NCI-H2227 treated with DMSO at 0.1 percent for 48 hours (cell line): ENCODE measurements at places on chromosomes 11 and 22.

DNA sequence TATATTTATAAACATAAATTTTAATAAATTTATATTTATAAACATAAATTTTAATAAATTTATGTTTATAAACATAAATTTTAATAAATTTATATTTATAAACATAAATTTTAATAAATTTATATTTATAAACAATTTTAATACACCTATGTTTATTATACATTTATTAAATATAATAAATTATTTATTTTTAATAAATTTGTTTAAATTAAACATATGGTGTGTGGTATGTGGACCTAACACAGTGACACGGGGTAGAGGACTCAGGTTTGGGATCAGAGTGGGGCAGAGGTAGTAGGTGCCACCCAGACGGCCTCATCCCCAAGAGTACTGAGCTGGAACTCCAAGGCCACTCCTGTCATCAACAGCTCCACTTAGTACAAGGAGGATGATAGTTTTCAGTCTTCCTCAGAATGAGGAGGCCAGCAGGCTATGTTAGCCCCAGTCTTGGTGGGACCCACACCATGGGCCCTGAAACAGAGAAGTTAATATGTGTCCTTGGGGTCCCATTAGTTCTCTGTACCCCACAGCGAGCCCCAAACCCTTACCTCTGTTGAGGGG is 46.7 kb upstream of the BID start:
- DNase-seq = no peak

DNA sequence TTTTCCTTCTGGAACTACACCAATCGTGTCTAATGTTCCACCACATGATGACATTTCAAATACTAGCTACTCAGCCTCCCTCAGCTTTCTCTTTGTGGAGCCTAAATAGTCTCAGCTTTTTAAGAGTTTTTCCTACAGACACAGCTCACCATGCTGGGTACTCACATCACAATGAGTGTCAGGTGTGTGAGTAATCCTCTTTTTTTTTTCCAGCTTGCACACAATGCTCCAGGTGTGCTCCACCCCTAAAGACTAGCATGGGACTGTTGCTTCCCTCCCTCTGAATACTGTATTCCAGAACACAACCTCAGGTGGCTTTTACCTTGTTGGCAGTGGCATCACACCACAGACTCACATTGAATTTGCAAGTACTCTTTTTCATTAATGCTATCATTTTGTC is 11.7 kb downstream of the BTG4 start:
- DNase-seq = no peak

GRCh38 chr11:32116668-32117067 is 25.8 kb downstream of the RCN1 start:
- no peak for DNase-seq

DNA sequence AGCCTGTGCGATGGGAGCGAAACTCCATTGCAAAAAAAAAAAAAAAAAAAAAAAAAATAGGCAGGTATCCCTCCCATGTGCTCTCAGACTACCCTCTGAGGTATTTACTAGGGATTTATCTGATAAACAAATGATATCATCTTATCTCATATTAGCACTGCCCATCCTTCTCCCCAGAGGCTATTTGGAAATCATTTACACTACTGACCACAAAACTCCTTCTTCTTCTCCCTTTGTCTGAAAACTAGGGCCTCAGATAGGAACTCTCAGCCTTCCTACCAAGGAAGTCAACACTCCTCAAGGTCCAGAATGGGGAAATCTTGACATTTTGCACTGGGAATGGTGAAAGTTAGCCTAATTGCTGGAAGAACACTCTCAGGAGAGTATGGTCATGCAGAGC is 46.4 kb downstream of the LARGE2 start:
- no peak for DNase-seq

DNA sequence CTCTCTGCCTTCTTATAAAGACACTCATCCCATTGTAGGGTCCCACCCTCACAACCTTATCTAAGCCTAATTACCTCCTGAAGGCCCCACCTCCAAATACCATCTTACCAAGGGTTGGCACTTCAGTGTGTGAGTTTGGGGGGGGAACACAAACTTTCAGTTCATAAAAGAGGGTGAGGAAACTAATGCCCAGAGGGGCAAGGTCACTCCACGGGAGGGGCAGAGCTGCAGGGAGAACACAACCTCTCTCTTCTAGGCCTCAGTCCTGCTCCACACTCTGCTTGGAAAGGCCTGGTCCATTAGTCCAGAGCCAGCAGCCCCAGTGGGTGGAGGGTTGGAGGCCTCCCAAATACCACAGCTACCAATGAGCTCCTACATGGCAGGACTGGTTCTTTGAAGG is 2.7 kb upstream of the BATF2 start:
- no peak for DNase-seq

- DNase-seq = no peak
Observed at GRCh38 chr22:29524442-29525191, 28.9 kb downstream of the THOC5 start.

- no peak for DNase-seq
Observed at GRCh38 chr11:67356387-67356863, 3.1 kb upstream of the POLD4 start.

- peak; percentile 52 for DNase-seq
Observed at GRCh38 chr22:50674606-50675552, 2.3 kb downstream of the SHANK3 start.

GRCh38 chr11:2510626-2511402 is 66.0 kb downstream of the KCNQ1 start:
- DNase-seq = no peak

DNA sequence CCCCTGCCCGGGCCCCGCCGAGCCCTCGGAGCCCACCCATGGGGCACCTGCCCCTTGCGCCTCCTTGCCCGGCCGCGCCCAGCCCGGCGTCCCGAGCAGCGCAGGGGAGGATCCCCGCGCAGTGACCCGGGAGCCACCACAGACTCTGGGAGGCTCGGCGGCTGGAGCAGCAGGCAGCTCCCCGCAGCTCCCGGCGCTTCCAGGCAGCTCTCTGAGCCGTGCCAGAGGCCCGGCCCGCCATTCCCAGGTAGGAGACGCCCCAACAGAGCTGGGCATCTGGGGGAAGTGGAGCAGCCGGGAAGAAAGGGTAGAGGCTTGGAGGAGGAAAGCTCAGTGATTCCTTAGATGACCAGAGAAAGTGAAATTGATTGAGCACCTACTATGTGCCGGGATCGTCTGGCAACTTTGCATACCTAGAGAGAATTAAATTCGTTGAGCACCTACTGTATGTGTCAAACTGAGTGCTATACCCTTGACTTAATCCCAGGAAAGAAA is 670 bp downstream of the RASD2 start:
- DNase-seq = no peak

DNA sequence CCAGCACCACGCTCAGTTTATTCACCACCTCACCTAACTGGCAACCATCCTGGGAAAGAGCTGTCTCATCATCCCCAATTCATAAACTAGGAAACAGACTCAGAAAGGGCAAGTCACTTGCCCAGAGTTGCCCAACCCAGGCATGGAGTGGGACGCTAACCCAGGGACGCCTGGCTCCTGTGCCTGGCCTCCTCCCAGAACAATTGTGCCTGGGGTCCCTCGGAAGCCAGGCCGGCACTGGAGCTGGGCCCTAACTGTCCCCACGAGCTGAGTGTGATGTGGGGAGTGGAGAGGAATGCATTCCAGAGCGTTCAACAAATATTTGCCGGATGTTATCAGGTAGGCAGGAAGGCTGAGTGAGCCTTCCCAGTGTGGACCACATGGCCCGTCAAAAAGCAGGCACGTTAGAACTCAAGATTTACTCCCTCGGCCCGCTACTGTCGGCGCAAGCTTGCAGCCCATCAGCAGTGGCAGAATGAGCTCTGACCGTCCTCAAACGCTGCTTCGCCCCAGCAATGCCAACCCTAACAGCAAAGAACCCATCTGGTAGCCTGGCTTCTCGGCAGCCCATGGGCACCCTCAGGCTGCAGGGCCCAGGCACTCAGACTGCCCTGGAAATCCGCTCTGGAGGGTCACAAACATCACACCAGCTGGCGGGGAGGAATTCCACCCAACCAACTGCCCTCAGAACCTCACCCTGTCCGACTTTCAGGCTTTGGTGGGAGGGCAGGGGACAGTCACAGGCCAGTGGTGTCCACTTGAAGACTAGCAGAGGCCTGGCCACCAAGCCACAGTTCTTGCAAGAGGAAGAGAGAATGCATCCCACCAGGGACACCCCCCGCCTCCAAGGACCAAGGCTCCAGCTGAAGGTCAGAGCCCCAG is 35.6 kb downstream of the MYH9 start:
- no peak for DNase-seq

- DNase-seq = no peak
Observed at GRCh38 chr11:78907636-78908035, 333.0 kb upstream of the NARS2 start.

- no peak for DNase-seq
Observed at GRCh38 chr11:12207384-12208150, 97.2 kb downstream of the MICAL2 start.

DNA sequence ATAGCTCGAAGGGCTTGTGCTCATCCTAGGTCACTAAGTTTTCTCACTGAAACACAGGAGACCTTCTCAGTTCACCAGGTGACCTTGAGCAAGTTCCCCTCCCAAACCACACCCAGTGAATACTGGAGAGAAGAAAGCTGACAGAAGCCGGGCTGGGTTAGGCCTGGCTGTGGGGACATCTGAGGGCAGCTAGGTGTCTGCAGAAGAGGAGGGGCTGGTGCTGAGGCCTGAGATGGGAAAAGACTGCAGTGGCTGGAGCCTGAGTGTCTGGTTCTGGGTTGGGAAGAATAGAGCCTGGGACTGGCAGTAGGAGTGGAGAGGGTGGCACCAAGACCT is 602 bp upstream of the INPP5J start:
- no peak for DNase-seq

GRCh38 chr11:78800096-78800690 is 225.5 kb upstream of the NARS2 start:
- DNase-seq = no peak

DNA sequence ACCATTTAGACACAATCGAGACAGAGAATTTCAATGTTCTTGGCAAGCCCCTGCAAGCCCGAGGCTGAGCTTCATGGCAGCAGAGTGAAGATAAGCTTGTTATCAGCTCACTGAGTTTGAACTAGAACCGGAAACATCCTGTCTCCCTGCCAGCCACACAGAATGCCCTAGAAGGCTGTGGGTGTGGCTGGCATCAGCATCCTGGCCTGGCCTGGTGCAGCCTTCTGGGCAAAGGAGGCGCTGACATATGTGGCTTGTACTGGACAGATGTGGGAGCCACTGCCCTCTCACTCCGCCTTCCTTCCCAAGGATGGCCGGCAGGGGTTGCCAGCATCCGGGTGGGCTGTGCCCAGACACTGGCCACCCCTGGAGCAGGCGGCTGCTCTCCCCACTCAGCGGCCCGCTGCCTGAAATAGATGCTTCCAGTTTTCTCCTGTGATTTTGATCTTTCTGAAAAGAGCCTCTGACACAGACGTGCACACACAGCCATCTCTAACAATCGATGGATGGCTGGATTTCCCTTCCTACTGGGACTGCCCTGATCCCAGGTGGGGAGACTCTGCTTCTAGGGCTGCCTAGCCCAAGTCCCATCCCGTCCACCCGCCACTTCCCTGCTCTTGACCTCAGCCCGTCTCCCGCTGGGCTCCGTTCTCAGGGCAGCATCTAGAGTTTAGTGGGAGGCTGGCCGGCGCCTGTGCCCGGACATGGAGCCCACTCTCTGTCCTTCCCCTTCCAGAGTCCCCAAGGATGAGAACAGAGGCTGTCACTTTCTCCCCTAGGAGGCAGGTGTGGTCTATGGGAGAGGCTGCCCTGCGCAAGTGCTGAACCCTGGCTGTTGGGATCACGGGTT is 149.7 kb downstream of the CTTN start:
- peak; percentile 17 for DNase-seq

GRCh38 chr11:67252831-67253239 is 13.4 kb upstream of the GRK2 start:
- peak; percentile 31 for DNase-seq

GRCh38 chr11:19907008-19907579 is 194.5 kb downstream of the NAV2 start:
- no peak for DNase-seq

DNA sequence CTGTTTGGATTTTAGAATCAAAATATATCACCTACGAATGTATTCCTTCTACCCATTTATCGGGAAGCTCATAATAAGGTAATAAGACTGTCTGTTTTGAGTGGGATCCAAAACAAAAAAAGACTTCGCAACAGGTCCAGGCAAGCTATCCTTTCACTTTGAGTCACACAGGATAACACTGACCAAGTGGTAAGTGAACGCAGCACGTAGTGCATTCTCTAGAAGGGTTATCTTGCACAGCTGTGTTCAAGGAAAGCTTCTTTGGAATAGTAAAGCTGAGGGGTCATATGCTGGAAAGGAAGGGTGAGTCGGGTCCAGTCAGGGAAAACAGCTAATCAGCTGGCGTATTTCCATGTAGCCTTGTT is 22.3 kb upstream of the NRGN start:
- DNase-seq = no peak

GRCh38 chr11:69431893-69432738 is 49.3 kb upstream of the LINC01488 start:
- no peak for DNase-seq

- DNase-seq = no peak
Observed at GRCh38 chr11:112785719-112786118, 175.5 kb upstream of the NCAM1 start.

DNA sequence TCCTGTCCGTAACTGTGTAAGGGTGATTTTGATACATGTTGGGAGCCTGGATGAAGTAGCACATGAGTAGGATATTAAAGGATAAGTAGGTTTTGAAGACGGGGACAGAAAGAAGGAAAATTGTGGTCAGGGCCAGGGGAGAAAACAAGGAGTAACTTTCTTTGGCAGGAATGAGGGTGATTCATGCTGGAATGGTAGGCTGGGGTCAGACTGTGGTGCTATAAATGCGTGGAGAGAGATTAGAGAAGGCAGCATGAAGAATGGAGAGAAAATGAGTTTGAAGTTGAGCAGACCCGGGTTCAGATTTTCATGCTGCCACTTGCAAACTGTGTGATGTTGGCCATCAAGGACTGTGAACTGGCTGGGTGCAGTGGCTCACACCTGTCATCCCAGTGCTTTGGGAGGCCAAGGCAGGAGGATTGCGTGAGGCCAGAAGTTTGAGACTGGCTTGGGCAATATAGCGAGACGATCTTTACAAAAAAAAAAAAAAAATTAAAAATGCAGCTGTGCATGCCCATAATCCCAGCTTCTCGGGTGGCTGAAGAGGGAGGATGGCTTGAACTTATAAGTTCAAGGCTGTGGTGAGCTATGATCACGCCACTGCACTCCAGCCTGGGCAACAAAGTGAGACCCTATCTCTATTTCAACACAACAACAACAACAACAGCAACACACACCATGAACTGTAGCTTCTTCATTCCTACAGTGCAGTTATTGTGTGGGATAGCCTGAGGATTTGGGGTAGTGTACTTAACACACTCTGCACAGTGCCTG is 22.3 kb downstream of the ZBTB16 start:
- no peak for DNase-seq

GRCh38 chr22:30878516-30879414 is 89.8 kb downstream of the MORC2 start:
- no peak for DNase-seq

GRCh38 chr22:20441631-20442484 is 4.2 kb upstream of the SCARF2 start:
- no peak for DNase-seq
